ENCODE measurements at places on chromosomes 12 and 14.

DNA sequence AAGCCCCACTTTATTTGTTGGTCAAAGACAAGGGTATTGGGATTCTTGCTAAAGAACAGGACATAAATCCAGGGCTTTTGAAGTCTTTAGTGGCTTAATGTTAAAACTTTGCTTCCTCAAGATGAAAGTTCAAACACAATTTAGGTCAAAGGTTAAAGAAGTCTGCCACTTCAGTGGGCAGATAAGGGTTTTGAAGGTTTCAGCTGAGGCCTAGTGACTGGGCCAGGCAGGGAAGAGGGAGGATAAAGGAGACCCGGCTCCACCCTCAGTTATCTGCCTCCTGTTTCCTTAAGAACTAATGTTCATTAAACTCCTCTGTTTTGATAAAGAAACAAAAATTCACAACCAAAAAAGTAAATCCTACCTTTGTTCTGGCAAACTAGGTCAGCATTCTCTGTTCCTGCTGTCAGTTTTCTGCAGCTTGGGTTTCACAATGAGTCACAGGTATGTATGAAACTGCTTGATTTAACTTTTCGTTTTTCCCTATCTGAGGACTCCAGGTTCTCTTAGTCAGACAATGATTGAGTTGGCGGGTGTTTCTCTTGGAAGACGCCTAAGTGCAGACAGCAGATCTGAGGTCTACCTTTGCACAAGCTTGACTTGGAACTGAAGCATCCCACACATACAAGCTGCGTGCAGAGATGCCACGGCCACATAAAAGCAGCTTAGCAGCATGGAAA lies 208.3 kb downstream of the EXOC5 start:
- no peak for DNase-seq

DNA sequence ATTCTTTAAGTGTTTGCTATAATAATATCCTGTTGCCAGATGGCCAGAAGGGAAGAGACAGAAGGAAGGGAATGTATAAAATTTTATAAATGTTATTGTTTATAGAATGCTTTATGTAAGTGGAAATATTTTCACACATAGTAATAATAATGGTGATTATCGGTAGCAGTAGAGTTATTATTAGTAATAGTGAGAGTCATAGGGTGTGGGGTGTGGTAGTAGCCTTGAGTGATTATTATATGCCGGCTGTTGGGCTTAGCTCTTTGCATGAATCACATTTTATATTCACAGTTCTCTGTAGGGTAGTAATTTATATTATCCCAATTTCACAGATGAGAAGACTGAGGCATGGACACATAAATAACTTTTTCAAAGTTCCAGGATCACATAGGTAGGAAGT lies 391.4 kb downstream of the C12orf75 start:
- DNase-seq: no peak

GRCh38 chr12:25504744-25505143 lies 48.3 kb downstream of the LMNTD1 start:
- no peak for DNase-seq

DNA sequence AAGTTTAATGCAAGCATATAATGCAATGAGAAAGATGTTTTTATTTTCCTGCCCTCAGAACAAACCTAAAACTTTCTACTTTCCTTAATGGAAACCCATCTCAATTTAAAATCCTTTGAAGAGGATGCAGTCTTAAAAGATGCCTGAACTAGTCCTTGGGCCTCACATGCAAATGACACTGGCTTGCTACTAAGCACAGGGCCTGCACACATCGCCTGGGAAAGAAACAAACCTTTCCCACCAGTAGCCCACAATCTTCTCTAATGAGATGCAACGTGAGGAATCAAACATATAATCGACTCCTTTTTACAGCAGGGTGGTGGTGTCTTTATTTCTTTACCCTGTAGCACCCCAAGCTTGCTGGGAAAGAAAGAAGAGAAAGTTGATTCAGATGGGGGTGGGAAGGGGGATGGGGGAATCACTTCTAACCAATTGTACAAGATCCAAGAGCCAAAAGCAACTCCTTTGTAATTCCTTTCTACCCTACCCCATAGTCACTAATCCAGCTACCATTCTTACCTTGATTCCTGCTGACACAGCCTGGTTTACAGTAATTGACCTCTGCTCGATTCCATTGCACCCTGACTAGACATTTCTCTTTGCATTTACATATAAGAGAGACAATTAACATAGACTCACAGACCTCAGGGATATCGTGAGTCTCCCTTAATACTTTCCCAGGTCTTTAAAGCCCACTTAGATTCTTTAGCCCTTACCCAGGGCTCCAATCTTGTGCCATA lies 69.5 kb upstream of the FERMT2 start:
- DNase-seq: no peak

GRCh38 chr12:117441751-117442150 lies 80.3 kb upstream of the NOS1 start:
- no peak for DNase-seq

- no peak for DNase-seq
Observed at GRCh38 chr12:130224613-130225012, 62.3 kb downstream of the FZD10 start.

- no peak for DNase-seq
Observed at GRCh38 chr14:91835197-91835919, 32.0 kb downstream of the TC2N start.

DNA sequence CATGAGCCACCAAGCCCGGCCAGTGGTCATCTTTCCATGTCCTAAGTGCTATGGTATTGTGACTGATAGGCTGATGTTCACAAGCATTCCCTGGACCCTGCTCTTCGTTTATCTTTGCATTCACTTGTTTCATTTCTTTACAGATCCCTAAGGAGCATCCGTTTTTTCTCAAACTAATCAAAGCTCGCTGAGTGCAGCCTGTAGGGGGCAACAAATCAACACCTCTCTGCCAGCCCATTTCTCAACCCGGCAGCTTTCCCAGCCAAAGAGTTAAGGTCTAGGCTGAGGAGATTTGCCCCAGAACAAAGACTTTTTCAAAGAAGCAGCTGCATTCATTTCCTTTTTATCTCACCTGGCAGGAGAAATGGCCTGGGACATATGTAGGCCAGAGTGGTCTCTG lies 12.1 kb downstream of the SIRT4 start:
- no peak for DNase-seq

GRCh38 chr14:82411298-82411697 lies 877.6 kb upstream of the SEL1L start:
- DNase-seq: no peak

GRCh38 chr12:4034921-4035320 lies 161.7 kb upstream of the PARP11 start:
- DNase-seq: no peak

DNA sequence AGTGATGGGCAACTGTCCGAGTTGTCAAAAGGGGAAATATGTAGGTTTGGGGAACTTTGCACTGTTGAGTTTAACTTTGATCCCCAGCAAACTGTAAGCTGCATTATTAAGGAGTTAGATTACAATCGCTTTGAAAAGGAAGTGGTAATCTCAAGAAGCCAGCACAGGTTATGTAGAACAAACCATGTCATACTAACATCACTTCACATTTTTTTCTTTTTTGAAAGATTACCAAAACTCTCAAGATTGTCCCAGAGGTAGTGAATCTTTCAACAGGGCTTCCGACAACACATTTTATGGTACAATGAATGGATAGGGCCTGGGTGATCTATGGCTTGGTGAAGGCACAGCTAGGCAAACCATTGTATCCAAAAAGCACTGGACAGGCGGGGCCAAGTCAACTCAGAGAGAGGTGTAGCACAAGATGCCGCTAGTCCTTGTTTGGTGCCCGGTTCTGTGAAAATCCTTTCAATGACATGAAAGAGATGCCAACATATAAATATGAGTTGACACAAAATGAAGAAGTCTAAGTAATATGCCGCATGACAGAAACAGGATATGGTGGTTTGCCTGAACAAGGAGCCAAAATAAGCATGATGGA lies 24.3 kb upstream of the PARP11 start:
- DNase-seq: no peak

DNA sequence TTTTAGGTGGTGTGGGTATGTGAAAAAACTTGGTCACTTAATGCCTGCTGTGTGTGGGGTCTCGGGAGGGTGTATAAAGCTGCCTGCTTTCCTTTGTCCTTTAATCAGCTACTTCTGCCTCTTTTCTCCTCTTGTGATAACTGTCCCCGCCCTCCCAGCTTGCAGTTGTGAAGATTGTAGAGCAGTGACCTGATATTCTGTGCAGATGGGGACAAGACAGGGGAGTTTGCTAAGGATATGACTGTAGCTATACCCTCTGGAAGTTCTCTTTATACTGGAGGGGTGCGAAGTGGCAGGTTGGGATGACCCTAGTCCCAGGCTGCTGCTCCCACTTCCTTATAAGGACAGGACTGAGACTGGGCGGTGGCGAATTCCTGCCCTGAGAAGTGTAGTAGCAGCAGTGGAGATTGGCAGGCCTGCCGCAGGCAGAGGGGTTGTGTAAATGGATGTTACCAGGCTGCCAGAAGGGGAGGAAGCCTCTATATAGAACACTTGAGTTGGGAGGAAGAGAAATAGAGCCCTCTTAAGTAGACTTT lies 835 bp downstream of the MYL6 start:
- no peak for DNase-seq

GRCh38 chr14:24064856-24065255 lies 6.5 kb upstream of the CPNE6 start:
- DNase-seq: no peak

DNA sequence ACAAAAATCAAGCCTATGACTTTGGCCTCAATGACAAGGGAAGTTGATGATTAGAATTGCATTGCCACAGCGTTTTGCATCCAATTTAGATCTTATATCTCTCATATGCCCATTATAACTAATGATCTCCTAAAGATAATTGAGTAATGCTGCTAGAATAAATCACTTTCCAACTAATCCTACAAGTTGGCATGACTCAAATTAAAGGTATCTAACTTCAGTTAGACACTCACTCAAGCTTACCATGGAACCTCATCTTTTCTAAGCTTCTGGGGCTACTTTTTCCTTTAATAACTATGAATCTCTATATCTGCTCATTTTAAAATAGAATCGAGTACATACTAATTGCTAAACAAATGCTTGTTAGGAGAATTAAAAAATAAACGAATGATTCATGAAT lies 427.8 kb downstream of the BTG1 start:
- no peak for DNase-seq

DNA sequence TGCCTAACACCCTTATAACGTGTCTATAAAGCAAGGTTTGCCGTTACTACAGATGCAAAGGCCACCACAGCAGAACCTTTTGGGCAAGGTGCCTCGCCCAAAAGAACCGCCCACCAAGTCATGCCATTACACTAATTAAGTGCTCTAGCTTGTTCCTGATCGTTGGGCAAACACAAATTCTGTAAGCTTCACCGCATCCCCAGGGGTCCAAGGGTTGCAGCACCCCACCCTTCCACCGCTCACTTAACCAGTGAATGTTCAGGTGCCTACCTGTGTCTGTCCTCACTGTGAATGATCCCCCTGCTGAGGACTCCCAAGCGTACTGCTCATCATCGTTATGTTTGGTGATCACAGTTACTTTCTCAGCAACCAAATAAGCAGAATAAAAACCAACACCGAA lies 1.4 kb downstream of the HSP90AA1 start:
- no peak for DNase-seq

DNA sequence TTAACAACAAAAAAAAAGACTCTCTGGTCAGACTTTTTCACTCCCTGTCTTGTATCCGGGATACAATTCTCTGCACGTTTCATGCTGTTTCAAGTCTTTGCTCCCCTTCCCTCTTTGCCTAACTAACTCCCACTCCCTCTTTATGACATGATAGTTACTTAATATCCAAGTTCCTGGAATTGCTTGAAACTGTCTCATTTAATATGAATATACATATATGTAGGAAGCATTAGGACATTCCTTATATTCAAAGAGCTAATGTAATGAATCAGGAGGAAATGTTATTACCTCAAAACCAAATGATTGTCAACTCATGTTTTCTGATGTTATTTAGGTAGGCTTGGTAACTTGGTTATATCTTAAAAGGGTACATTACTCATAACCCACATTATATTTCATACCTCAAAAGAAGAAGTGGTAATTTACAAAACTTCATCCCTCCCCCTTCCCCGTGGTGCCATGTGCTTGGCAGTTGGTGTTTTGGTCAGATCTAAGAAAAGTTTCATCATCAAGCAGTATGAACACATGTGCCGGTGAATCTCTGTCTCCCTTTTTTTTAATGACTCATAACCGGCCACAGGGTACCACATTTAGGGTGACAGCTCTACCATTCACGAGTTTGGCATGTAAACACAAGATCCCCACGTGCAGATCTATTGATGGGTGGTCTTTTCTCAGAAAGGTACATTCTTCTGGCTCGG lies 56.5 kb downstream of the HCAR2 start:
- no peak for DNase-seq

DNA sequence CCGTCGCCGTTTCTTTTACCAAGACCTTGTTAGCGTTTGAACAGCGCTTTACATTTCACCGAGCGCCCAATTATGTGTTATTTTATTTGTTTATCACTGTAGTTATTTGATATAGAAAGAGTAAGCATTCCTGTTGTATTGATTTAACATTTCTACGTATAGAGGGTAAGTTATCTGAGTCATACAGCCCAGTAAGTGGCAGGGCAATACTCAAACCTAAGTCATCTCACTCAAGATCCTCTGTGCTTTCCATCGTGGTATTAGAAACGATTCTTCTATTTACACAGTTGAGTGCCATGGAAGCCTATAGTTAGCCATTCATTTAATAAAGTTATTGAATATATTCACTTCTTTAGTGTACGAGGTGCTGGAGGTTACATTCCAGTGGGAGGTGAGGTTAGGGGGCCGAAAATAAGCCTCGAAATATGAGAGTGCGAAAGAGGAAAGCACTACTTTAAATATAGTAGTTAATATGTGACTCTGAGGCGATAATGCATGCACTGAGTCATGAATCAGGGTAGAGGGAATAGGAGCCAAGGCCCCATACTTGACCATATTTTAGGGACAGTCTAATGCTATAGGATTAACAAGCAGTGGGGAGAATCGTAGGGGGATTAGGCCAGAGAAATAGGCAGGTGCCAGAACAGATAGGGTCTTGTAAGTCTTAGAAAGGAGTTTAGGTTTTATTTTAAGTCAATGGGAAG lies 629 bp downstream of the RAD51AP1 start:
- no peak for DNase-seq

GRCh38 chr14:103282932-103283331 lies 51.1 kb upstream of the EIF5 start:
- DNase-seq: no peak

- DNase-seq: no peak
Observed at GRCh38 chr12:11685716-11686115, 36.2 kb downstream of the ETV6 start.

DNA sequence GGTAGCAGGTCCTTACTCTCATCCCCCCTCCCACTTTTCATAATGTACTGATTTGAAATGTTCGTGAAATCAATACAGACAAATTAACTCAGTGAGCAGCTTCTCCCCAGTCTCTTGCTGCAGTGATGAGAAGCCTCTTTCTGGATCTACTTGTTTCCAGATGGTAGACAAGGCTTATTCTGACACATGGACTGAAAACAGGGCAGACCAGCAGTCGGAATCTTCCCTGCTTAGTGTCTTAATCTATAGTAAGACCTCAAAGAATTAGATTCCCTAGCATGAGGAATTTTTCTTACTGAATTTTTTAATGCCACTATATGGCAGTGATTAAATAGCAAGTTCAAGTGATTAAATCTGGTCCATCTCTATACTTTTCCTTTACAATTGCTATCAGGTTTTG lies 120.1 kb downstream of the RGS6 start:
- no peak for DNase-seq

GRCh38 chr14:94441130-94441529 lies 11.5 kb downstream of the SERPINA11 start:
- DNase-seq: no peak
